ENCODE measurements at places on chromosomes 4 and X.

DNA sequence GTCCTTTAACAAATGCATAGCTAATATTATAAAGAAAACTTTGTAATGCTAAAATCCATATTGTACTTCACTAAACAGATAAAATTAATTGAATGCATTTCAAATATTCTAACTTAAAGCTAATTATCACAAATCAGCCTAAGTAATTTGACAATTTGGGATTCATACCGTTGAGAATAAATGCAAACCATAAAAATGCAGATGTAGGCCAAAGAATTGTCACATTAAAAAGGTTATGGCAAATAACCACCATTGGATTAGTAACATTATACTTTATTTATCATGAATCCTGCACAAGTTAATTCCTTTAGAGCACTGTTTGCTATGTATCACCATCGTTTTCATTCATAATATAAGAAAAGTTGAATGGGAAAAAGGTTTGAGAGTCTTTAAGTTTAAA is 301.0 kb downstream of the LDB2 start:
- no peak for DNase-seq

GRCh38 chrX:119757979-119758730 is at the start of gene SOWAHD:
Gene SOWAHD, plus strand, starts transcription at chrX:119758588. Its CDS starts 80 bp downstream, at chrX:119758668.
- no peak for DNase-seq

GRCh38 chrX:100376576-100376975 is 33.5 kb downstream of the PCDH19 start:
- no peak for DNase-seq

GRCh38 chr4:31366041-31366440 is 645.9 kb downstream of the PCDH7 start:
- no peak for DNase-seq

- no peak for DNase-seq
Measured at GRCh38 chr4:112516471-112517066, 589 bp upstream of the NEUROG2 start.

DNA sequence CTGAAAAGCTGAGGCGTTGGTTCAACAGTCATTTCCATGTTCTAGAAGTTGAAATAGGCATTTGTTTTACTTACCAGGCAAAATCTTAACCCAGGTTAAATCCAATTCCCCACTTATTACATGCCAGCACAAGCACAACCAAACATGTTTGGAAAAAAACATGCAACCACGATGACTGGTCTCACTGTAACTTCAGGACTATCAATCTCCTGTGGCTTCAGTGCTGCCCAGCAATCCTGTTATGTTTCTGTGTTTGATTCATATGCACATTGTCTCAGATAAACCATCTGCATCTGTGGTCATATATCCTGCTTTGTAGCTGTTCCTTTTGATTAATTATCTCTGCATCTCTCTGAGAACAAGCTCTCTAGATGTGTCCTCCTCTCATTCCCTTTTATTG is 28.3 kb downstream of the PRDM8 start:
- no peak for DNase-seq

DNA sequence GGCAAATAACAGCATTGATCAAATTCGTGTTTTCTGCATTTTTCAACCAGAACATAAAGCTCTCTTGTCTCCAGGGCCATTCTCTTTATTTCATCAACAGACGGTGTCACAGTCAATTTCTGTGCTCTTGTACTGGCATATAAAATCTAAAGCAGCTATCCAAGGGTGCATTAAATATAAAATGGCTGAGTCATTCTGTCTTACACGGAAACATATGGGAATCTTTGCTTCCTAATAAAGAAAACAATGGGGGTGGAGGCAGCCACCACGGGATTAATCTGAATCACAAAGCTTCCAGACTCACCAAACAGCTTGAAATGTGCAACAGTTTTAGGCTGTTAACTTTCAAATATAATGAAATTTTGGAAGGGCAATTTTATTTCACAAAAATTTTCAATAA is 132.6 kb downstream of the IL15 start:
- no peak for DNase-seq

GRCh38 chr4:85370400-85371032 is 104.4 kb upstream of the ARHGAP24 start:
- DNase-seq = no peak

- no peak for DNase-seq
Measured at GRCh38 chr4:4952273-4952672, 67.0 kb downstream of the CYTL1 start.

DNA sequence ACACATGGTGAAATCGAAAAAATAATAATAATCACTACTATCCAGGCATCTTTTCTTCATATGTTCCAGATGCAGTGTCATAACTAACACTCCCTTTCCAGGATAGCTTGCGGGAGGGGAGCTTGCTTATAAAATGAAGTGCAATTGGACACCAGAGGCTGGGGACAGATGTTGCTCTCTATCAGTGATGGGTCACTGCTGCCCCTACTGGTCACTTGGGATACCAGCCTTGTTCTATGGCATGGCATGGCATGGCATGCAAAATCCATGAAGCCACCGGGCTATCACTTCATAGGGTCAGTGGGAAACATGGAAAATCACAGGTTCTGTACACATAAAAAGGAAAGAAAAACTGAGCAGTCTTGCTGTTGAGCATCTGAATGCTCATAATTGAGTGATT is 168.1 kb downstream of the GLRA2 start:
- no peak for DNase-seq

DNA sequence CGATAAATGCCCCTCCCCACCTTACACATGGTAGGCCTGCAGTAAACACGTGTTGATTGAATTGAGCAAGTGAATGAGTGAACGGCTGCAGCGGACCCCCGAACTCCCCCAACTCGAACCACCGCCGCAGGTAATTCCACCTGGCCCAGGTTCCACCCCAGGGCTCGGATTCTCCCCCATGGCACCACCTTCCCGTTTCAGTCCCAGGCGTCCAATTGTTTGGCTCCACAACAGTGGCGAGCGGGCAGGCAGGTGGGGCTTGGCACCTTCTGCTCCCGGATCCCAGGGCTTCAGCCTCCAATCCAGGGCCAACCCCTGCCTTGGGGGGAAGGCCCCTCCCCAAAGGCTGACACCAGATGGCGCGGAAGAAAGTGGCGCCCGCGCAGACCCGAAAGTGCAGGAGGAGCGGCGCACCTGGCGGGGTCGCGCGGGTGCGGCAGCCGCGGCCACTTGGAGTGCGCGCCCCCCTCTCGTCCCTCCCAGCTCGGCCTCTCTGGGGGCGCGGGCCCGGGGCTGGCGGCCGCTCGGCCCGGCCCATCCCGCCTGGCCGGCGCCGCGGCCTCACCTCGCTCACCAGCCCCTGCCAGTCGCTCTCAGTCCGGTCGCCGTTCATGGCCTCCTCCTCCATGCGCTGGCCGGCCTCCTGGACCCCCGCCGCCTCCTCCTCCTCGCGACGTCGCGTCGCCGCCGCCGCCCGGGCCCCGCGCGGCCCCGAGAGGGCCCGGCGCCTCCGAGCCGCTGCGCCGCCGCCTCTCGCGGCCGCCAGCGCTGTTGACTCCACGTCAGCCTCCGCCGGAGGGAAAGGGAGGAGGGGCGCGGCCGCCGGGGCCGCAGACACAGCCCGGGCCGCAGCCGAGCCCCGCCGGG is at the start of gene CCDC149:
Gene CCDC149 (minus strand): TSS at position 791 of the 867 bp plus-strand sequence. CDS start 178 bp downstream, at position 613.
- no peak for DNase-seq

DNA sequence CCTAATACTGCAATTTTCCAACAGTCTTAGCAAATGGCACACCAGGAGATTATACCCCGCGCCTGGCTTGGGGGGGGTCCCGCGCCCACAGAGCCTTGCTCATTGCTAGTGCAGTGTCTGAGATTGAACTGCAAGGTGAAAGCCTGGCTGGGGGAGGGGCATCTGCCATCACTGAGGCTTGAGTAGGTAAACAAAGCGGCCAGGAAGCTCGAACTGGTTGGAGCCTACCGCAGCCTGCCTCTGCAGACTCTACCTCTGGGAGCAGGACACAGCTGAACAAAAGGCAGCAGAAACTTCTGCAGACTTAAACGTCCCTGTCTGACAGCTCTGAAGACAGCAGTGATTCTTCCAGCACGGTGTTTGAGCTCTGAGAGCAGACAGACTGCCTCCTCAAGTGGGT is 172.8 kb upstream of the NAP1L5 start:
- no peak for DNase-seq

- DNase-seq = no peak
Measured at GRCh38 chr4:153939570-153939969, 150.7 kb upstream of the SFRP2 start.

- DNase-seq = no peak
Measured at GRCh38 chr4:86547140-86547539, 47.0 kb upstream of the PTPN13 start.

DNA sequence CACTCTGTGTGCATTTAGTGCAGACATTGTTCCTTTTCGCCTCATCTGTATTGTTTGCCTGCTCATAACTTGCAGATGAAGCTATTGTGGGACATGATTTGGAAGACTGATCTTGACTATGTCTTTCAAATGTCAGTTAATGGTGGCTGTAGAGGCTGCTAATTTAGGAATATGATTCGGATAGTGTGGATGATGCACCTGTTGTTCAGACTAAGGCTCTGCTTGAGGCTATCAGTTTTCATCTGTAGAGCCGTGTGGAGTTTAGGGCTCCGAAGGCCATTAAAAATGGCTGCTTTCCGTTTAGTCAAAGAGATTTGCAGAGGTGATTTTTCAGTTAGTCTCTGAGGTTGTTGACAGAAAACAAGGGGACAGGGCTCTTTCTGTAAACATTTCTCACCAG is 102.0 kb downstream of the GBA3 start:
- DNase-seq = no peak

GRCh38 chrX:36434522-36434921 is 515.0 kb downstream of the CFAP47 start:
- DNase-seq = no peak

- DNase-seq = no peak
Measured at GRCh38 chr4:76977736-76978350, 28.3 kb downstream of the SEPTIN11 start.

GRCh38 chr4:73776321-73776729 is 36.0 kb downstream of the CXCL8 start:
- no peak for DNase-seq

GRCh38 chr4:188976644-188977115 is 837.4 kb downstream of the TRIML1 start:
- DNase-seq = no peak

DNA sequence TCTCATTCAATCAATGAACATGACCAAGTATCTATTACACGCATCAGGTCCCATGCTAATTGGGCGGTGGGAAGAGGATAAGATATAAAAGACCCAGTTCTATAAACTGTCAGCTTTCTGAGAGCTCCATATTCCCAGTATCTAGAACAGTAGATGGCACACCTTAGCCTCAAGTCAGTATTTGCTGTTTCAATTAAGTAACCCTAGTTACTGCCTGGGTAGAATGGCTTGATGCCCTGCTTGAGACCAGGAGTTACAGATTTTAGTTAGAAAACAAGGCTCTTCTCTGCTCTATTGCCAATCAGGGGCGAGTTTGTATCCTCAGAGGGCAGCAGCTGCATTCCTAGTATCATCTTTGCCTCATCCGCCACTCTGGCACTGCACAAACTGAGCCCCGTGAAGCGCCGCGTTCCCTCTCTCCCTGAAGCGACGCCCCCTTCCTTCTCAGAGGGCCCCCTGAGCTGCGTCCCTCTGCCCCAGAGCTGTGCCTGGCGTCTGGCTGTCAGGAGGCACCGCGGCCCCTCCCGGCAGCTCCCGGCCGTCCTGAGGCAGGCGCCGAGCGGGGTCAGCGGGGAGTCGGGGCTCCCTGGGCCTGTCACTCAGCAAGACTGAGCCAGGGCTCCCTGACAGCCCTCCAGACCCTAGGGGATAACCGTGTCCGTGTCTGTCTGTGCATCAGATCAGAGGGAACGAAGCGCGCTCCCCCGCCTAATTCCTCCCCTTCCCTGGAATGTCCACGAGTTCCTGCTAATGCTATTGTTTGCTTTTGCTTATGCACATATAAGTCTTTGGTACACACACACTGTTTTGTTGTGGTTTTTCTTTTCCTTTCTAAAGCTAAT is 212.4 kb upstream of the TTC29 start:
- DNase-seq = no peak

GRCh38 chr4:92968556-92968955 is 664.8 kb downstream of the GRID2 start:
- DNase-seq = no peak

DNA sequence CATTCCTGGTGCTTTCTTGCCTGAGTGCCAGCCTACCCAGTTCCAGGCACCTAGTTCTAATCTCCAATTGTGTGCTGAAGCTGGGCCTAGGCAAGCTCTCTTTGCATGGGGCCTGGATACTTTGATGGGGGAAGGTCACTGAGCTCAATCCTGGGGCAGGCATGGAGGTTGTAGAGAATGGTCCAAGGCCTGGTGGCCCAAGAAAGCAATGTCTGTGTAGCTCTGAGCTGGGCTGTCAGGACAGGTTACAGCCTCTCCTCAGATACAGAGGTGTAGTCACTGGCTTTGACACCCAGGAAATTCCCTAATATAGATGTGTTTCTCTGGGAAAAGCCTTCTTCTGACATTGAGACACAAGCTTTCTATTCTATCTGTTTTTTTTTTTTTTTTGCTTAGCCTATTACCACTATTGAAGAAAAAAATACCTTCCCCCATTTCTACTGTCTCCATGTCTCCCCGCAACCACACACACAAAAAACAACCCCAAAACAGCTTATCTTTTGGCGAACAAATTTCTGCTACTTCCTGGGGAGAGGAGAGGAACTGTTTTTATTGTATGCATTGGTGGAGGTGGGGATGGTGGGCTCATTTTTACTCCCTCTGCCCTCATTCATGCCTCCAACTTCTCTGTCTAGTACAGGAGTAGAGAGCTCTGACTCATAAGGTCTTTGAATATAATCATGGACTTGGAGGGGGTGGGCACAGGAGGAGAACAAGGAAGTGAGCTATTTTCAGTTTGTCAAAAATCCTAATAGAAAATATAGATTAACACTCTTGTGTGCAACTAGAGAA is 66.7 kb upstream of the DHX15 start:
- no peak for DNase-seq

GRCh38 chr4:101027721-101028120 is 319.6 kb downstream of the PPP3CA start:
- DNase-seq = no peak

- no peak for DNase-seq
Measured at GRCh38 chrX:139877710-139878414, 55.0 kb downstream of the ATP11C start.

GRCh38 chr4:27616166-27616565 is 755.5 kb downstream of the STIM2 start:
- DNase-seq = no peak

- no peak for DNase-seq
Measured at GRCh38 chrX:48715072-48715471, 18.5 kb downstream of the SUV39H1 start.

- no peak for DNase-seq
Measured at GRCh38 chr4:7428261-7429068, 6.3 kb downstream of the PSAPL1 start.

DNA sequence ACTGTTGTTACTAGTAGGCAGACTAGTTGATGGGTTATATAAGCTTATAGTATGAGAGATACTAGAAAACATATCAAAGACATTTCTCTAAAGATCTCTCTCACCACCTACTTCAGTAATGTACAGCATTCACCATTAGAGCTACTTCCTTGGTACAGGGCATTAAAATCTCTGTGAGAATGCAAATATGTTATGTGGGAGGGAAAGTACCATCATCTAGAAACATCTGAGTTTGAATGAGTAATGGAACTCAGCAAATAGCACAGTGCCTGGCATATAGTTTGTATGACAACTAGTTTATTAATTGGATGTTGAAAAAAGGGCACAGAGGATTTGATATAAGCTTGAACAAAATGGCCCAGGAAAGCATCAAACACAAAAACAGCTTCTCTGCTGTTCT is 211.1 kb downstream of the GLUD2 start:
- no peak for DNase-seq

GRCh38 chrX:49309401-49309981 is 6.0 kb downstream of the GAGE10 start:
- DNase-seq = no peak

- DNase-seq = no peak
Measured at GRCh38 chrX:119226446-119226845, 9.6 kb upstream of the PGRMC1 start.

GRCh38 chr4:152803541-152803940 is 23.8 kb downstream of the ARFIP1 start:
- DNase-seq = no peak

Measured in stimulated activated CD8-positive, alpha-beta memory T cell treated with anti-CD3 and anti-CD28 coated beads, Interleukin-15, amount 100 ng/mL, for 4 hours (primary cell).